ENCODE measurements at places on chromosomes 12 and 14.

- DNase-seq, result no peak
These were observed 64.3 kb downstream of the KDM2B start for GRCh38 chr12:121516437-121517011.

DNA sequence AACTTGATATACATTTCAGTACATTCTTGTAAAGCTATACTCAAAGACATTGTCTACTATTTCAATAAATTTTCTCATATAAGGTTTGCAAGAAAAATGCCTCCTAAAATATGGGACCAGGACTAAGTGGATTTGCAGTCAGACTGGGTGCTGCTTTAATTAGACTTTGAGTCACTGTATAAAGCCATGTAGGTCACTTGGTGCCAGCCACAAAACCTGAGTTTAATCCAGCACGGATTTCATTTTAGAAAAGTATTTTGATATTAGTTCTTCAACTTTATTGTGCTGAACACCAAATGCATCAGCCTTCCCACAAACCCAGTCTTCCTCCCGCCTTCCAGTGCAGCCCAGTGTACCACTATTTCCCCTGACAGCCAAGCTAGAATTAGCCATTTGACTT, 9.9 kb upstream of the NID2 start:
- DNase-seq, result no peak

GRCh38 chr14:84581041-84581440, 948.9 kb upstream of the FLRT2 start:
- DNase-seq, result no peak

DNA sequence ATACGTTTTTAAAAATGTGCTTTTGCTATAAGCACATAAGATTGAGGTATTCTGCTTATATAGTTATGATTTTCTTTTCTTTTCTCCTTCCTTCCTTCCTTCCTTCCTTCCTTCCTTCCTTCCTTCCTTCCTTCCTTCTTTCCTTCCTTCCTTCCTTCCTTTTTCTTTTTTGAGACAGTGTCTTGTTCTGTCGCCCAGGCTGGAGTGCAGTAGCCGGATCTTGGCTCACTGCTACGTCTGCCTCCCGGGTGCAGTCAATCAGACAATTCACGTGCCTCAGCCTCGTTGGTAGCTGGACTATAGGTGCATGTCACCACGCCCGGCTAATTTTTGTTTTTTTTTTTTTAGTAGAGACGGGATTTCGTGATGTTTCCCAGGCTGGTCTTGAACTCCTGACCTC, 5.8 kb downstream of the CFAP54 start:
- no peak for DNase-seq

- no peak for DNase-seq
These were observed 6.3 kb upstream of the CDH24 start for GRCh38 chr14:23063601-23064000.

- peak; percentile 46 for DNase-seq
These were observed 48.3 kb upstream of the ZFP36L1 start for GRCh38 chr14:68841016-68841809.

- no peak for DNase-seq
These were observed 41.8 kb upstream of the FOXN3 start for GRCh38 chr14:89458713-89459420.

- DNase-seq, result no peak
These were observed 584 bp upstream of the RFX4 start for GRCh38 chr12:106582249-106582591.

GRCh38 chr14:51424041-51424440, 184.0 kb downstream of the TMX1 start:
- DNase-seq, result no peak

DNA sequence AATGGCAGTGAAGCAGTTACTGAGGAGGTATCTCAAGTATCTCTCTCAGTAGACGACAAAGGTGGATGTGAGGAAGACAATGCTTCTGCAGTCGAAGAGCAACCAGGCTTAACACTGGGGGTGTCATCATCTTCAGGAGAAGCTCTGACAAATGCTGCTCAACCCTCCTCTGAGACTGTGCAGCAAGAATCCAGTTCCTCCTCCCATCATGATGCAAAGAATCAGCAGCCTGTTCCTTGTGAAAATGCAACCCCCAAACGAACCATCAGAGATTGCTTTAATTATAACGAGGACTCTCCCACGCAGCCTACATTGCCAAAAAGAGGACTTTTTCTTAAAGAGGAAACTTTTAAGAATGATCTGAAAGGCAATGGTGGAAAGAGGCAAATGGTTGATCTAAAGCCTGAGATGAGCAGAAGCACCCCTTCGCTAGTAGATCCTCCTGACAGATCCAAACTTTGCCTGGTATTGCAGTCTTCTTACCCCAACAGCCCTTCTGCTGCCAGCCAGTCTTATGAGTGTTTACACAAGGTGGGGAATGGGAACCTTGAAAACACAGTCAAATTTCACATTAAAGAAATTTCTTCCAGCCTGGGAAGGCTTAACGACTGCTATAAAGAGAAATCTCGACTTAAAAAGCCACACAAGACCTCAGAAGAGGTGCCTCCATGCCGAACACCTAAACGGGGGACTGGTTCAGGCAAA, 216.6 kb downstream of the AKAP6 start:
- DNase-seq, result no peak

DNA sequence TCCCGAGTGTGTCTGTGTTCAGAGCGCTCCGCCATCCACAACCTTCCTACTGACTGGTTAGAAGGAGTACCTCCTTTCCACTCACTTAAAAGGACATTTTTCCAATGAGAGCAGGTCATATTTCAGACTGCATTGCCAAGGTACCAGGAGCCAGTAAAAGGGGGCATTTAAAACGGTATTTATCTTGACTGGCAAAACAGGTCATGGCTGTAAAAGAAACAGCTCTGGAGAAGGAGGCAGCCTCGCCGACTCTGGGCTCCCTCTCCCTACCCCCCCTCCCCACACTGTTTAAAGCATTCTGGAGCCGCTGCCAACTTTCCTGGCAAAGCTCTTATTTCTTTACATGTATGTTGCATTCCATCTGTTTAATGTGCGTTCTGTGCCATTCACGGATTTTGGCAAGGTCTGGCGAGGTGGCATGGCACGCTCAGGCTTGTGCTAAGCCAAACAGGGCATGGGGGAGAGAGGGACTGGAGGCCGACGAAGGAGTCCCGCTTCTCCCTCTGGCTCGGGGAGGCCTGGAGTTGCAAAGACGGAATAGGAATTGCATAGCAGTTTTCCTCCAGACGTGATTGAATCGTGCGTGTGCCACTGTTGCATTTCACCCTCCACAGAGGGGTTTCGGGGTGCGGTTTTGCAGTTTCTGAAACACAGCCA, 41.2 kb upstream of the MED13L start:
- DNase-seq, result no peak

GRCh38 chr12:125093681-125094330, 28.6 kb downstream of the AACS start:
- DNase-seq, result no peak

GRCh38 chr14:67934087-67934486, 114.5 kb downstream of the RAD51B start:
- DNase-seq, result no peak

All from CD4-positive, alpha-beta T cell (primary cell).